ENCODE measurements at places on chromosomes 11 and 22. TPM values are rescaled to one million over a fixed set of nuclear protein-coding genes. Genes with fewer than 3 reads are reported as not detected.
A peak's percentile ranks its signal among the peaks of the same experiment; 100 is the strongest.

- DNase-seq: no peak
These were observed 51.6 kb upstream of the NFRKB start for GRCh38 chr11:129946965-129947364.

- DNase-seq: no peak
These were observed 8.9 kb downstream of the MN1 start for GRCh38 chr22:27792452-27793161.

- DNase-seq: no peak
These were observed 60.4 kb downstream of the CTTN start for GRCh38 chr11:70458736-70459135.

SLCO2B1 gene
- not detected for total RNA-seq

- DNase-seq: no peak
These were observed 814.2 kb upstream of the TENM4 start for GRCh38 chr11:80255021-80255420.

DNA sequence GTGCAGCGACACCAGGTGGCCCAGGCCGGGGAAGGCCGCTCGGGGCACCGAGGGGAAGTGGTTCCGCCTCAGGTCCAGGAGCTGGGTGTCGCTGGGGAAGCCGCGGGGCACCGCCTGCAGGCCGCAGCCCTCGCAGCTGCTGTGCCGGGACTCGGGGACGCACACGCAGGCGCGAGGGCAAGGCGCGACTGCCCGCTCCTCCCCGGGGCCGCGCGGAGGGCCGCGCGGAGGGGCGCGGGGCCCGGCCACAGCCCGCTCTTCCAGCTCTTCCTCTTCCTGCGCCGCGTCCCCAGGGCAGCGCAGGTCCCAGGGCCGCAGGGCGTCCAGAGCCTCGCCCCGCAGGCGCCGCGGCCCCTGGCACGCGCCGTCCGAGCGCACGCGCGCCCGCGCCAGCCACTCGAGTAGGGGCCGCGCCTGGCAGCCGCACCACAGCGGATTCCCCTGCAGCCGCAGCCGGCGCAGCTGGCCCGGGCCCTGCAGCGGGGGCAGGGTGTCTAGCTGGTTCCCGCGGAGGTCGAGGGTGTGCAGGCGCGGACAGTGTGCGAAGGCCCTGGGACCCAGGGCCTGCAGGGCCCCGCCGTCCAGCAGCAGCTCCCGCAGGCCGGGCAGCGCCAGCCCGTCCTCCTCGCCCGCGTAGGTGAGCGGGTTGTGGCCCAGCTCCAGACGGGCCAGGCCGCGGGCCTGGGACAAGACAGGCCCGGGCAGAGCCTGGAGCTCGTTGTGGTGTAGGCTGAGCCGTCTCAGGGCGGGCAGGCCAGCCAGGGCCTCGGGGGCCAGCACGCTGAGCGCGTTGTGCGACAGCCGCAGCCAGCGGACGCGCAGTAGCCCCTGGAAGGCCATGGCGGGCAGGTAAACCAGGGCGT is 2.8 kb downstream of the CHADL start:
- peak; percentile 92 for DNase-seq

DNA sequence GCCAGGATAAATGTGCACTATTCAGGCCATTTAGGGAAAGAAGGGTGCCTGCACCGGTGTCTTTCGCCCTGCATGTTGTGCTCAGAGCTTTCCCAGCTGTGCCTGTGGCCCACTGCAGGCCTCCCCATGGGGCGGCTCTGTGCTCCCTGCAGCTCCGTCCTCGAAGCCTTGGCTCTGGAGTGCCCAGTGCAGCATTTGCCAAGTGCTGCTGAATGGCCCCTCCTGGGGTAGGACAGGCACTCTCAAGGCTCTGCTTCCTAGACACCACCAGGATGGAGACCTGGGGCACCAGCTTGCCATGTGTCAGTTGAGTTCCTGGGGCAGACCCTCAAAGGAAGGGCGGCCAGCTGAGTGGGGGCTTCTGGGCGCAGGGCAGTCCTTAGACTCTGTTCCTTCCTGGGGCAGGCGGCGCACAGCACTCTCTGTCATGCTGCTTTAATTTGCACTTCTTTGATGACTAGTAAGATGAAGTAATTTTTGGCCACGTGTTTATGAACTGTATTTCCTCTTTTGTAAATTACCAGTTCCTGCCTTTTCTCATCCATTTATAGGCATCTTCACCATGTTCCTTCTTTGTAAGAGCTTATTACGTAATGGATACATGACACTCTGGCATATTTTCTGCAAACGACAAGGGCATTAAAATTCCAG is 32.1 kb upstream of the GNB1L start:
- peak; percentile 80 for DNase-seq

DNA sequence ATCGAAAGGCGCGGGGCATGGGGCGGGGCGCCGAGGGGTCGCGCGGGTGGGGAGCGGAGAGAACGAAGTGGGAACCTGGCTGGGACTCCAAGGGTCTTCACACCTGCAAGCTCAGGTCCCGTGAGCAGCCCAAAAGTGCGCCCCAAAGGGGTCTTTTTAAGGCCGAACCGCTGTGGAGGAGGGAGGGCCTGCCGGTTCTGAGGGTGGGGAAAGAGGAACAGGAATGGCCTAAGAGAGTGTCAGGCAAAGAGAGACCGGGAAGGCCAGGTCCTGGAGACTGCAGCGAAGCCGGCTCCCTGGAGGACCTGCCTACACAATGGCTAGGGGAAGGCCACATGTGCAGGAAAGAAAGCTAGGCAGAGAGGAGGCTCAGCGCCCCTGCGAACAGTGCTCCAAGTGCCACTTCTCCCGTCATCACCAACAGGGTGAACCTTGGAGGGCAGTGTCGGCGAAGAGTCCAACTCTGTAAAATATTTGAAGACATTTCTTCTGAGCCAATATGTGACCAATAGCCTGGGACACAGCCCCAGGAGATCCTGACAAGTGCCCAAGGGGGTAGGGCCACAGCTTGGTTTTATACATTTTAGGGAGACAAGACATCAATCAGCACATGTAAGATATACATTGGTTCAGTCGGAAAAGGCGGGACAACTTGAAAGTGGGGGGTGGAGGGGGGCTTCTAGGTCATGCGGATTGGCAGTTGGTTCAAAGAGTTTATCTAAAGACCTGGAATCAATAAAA is 710 bp upstream of the DGCR2 start:
- no peak for DNase-seq

DNA sequence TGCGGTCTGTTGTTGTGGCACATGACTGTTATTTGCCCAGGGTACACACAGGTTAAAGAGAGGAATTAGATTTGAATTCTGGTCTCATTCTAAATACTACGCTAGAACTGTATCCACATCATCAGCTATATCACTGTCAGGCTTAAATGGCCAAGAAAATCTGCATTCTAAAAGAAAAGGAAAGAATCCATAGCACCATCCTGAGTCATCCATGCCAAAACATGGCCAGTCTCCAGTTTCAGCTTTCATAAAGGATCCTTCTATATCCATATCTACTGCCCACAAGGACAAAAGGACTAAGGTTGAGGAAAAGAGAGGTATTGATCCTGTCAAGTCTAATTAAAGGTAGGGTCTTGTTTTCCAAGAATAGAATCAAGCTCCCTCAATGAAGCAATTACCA is 73.6 kb upstream of the GDPD4 start:
- DNase-seq: no peak

DNA sequence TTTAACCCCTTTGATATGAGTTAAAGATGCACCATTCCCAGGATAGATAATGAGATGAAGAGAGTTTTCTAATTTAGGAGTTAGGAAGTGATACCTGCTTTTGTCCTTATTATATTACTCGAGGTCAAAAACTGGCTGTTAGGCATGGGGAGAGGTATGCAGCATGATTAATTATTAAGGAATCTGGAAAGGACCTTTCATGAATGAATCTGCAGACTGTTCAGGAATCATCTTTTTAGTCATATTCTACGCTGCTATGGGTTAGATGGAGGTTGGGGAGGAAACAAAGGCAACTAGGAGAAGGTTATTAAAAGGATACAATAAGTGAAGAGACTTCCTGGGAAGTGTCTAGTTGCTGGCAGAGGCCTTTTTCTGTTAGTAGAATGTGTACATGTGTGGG is 492.4 kb upstream of the CCDC90B start:
- no peak for DNase-seq

- peak; percentile 48 for DNase-seq
These were observed 37.3 kb upstream of the CCDC134 start for GRCh38 chr22:41762980-41763779.

ALX4 gene
- not detected for total RNA-seq

CLDN5 gene
- 1.7 TPM for total RNA-seq

GRCh38 chr11:46916286-46917108 is 1.9 kb downstream of the LRP4 start:
- no peak for DNase-seq

DNA sequence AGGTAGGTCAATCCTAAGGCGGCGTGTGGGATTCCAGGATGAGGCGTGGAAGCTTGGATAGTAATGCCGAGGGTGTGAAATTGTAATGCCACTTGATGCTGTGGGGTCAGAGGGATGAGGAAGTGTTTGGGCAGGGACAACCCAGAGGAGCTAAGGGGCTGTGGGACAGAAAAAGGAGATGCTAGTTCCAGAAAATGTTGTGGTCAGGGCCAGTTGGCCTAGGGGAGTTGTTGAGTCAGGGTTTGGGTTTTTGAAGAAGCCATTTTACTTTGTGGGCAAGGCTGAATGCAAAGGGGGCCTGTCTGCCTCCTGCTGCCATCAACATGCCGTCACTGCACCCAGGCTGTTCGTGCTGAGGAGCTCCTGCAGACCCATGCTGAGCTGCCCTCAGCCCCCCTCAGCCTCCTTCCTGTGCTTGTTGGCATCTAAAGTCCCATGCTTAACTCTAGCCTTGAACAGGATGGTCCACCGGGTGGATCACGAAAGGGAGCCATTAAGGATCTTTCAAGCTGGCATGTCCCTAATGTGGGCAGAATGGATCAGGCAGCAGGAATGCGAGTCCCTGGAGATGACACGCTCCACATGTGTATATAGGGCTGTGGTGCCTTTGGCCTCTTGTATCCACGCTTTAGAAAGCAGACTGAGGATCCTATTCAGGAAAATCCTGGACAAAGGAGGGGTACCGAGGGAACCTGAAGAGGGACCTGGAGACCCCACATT is 2.1 kb downstream of the C11orf16 start:
- no peak for DNase-seq

FAM83F gene
- total RNA-seq: 3.2 TPM

DNA sequence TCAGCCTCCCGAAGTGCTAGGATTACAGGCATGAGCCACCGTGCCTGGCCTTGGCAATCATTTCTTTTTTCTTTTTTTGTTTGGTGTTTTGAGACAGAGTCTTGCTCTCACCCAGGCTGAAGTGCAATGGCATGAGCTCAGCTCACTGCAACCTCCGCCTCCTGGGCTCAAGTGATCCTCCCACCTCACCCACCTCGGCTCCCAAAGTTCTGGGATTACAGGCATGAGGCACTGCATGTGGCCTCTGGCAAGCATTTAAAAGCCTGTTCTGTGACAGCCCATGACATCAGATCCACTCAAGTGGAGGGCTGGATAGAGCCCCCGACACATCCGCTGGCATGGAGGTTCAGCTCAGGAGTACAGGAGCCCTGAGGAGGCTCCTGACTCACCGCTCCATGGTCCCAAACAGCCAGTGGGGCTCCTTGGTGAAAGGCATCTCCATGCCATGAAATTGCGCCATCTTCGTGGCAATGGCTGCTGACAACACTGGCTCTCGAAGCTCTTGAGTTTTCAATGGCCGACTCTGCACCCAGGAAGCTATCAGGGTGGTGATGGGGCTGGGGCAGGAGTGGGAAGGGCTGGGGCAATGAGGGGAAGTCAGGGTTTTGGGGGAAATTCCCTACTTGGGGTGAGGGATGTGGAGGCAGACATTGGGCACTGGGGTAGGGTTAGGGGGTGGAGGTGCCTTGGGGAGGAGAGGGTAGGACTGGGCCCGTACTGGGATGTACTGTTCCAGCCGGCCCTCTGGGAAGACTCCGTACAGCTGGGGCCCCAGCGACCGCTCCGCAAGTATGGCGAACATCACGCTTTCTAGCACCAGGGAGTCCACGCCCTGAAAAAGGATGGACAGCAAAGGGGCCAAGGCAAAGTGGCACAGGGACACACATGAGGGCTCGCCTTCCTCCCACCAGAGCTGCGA is 1.4 kb downstream of the CHKB start:
- DNase-seq: no peak

CASP12 gene
- 0.72 TPM for total RNA-seq

DNA sequence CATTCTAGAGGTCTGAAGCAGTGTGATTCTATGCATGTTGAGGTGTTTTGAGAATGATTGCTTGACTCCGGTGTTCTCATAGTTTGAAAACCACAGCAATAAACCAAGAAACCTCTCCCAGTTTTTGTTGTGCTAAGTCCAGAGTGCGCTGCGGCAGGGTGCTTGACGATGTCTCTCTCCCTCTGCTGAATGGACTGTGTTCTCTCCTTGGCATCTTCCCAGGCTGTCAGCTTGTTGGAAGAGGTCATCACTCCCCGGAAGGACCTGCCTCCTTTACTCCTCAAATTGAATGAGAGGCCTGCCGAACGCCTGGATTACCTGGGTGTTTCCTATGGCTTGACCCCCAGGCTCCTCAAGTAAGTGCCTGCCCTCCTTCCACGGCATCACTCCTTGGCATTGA is 31.0 kb downstream of the NAT10 start:
- no peak for DNase-seq

GRCh38 chr11:75328426-75329277 is 22.8 kb downstream of the ARRB1 start:
- DNase-seq: no peak

- DNase-seq: no peak
These were observed 93.2 kb upstream of the OR4B1 start for GRCh38 chr11:48123254-48123875.

- peak; percentile 20 for DNase-seq
These were observed 16.8 kb downstream of the CUL5 start for GRCh38 chr11:108025387-108026080.

DNA sequence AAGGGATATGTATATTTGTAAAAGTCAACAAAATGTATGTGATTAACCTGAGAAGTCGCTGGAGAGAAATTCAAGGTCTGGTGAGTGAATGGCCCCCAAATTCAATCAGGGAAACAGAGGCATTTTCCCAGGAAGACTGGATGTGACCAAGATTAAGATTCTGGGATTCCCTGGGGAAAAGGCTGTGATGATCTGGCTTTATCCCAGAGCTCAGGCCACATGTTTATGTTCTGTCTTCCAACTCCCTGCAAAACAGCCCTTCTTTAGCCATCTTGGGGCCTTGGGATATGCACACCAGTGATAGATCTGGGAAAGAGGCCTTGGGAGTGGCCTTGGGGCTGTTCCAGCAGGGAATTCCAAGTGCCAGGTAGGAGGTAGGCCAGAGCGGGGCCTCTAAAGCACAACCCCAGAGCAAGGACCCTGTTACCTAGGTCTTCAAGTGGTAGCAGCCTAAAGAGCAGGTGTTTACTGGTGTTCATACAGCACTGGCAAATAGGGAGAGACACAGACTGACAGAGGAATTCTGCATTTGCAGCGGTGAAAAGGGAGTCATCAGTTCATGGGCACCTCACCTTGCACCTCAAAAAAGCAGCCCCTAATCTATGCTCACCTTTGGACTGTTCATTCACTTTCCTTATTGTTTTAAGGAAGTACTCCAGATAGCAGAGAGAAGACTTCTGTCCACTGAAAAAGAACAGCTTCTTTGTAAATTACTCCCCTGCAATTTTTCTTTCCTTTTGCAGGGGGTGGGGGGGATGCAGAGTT is 312.4 kb downstream of the BUD13 start:
- DNase-seq: no peak

DNA sequence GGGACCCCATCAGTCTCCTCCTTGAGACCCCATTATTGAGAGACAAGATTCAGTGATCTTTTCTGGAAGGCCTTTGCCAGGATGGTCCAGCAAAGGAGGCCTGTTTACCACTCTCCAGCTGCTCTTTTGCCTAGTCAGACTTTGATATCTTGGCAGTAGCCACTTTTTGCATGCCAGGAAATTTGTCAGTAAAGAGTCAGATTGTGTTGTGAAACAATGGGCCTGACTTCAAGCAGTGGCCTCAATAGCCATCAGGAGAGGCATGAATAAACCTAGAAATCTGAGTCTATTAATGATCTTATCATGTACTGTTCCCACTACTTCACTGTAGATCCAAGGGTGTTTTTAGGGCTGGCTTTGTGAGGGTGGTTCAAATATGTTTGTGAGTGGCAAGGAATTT is 479.4 kb downstream of the JRKL start:
- no peak for DNase-seq

Data from CD4-positive, CD25-positive, alpha-beta regulatory T cell (primary cell).